ENCODE measurements at places on chromosomes 1 and 21. TPM values are rescaled to one million over a fixed set of nuclear protein-coding genes. Genes with fewer than 3 reads are reported as not detected.
A peak's percentile ranks its signal among the peaks of the same experiment; 100 is the strongest.

TAS1R1 gene
- not detected for total RNA-seq

ACKR1 gene
- 164 TPM for total RNA-seq

SYT14 gene
- 0.05 TPM for total RNA-seq

ADORA3 gene
- 5.8 TPM for total RNA-seq

WNT2B gene
- 5.6 TPM for total RNA-seq

HSD3B2 gene
- total RNA-seq: not detected

RIMS3 gene
- 5.3 TPM for total RNA-seq

RGS13 gene
- total RNA-seq: 0.62 TPM

TRNP1 gene
- 46.6 TPM for total RNA-seq

DNA sequence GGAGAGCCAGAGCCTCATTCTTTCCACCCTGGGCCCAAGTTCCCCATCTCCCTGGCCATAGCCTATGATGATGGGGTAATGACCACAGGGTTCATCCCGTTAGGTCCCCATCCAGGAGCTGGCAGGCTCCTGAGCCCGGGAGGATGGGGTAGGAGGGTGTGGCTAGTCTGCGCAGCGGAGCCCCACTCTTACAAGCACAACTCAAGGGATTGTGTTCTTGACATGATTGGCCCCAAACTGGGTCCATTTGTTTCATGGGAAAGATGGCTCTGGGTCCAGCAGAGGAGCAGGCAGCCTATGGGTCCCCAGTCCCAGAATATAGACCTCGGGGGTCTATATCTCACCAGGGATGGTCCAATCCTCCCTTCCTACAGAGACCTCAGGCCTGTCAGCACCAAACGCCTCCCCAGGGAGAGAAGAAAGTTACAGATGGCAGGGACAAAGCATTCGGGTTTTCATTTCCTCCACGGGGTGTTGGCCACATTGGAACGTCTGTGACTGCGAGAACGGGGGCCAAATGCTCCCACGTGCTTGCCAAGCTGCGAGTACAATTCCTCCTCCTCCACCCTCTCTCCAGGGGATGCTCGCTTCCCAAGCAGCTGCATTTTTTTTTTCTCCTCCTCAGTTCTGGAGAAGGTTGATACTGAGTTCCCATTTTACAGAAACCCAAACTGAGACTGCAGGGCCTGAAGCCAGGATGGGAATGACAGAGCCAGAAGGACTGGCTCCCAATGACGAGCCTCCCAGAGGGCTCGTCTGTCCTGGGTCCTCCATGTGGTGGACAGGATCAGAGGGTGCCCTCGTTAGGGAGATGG lies 71.0 kb downstream of the DHRS3 start:
- no peak for DNase-seq

GRCh38 chr1:225539575-225539974 lies 111.7 kb upstream of the LBR start:
- no peak for DNase-seq

GRCh38 chr1:96722958-96723357 lies 1.4 kb downstream of the PTBP2 start:
- DNase-seq: no peak

GRCh38 chr21:42027822-42028765 lies 17.9 kb upstream of the ZBTB21 start:
- DNase-seq: no peak

DNA sequence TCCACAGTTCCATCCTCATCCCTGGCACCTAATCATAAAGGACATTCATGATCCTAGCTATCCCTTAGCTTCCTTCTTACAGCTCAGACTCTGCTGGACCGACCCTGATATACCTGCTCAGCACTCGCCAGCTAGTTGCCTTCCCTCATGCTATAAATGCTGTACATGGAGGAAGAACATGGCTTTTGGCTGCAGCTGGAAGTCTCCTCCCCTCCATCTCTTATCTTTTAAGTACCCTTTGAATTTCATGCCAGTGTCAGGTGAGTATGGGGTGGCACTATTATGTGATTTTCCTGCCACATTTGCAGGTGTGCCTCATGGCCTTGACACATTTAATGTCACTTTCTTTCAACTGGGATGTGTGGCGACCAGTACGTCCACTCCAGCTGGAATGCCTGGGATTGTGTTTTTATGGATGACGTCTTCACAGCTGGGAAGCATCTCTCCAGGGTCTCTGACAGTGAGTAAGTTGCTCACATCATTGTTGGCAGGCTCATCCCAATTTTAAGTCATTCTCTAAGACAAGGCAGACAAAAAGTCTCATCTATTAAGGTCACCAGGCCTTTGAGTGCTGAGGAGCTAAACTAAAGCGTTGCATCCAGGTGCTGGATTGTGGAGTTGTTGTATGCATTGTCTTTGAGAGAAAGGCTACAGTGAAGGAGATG lies 43.4 kb downstream of the RUNX1 start:
- DNase-seq: no peak

DNA sequence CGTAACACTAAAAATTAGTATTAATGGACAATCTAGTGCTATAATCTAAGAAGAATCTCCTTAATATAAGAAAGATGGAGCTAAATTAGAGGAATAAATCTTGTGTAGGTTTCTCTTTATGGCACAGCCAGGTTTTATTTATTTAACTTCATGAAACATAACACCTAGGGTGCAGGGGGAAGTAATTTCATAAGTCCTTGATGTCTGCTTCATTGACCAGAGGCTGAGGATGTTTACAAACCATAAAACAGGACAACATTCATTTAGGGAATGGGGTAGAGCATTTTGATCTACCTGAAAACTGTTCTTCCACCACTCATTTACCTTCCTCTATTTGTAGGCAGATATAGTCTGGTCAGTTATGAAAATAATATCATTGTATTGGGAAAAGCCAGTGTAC lies 95.5 kb downstream of the NGF start:
- no peak for DNase-seq

GRCh38 chr1:22737374-22738068 lies 26.9 kb downstream of the EPHB2 start:
- no peak for DNase-seq

GRCh38 chr1:68570871-68571270 lies 74.0 kb upstream of the DEPDC1 start:
- no peak for DNase-seq

DNA sequence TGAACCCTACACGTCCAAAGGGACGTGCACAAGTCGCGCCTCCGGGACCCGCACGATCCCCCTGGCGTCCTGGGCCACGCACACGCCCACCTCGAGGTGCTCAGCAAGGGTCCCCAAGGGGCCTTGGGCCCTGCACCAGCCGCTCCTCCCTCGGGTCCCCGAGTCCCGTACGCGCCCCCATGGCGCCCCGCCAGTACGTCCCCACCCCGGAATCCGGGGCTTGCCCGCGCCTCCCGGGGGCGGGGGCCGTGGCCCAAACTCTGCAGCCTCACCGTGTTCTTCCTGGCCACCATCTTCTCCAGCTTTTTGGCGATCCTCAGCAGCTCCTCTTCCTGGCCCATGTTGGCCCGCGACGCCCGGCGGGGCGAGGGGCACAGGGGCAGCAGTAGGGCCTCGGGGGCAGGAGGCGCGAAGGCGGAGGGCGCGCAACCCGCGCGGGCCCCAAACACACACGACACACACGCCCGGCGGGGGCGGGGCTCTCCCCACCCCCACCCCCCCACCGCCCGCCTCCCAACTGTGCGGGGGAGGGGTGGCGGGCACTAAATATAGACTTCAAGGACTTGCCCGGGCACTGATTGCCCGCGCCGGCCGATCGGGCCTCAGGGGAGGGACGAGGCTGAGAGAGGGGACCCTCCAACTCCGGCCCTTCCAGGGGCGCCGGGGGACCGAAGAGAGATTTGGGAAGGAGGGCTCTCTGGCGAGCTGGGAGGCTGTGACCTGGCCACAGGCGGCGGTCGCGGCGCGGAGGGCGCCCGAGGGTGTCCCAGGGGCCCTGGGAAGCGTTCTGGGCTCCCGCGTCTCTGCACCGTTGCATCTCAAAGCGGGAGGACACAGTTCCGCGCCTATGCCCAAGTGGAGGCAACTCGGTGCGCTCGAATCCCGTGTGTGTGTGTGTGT lies at the start of gene TCEA3:
Gene TCEA3, minus strand, starts transcription at position 456 of the 900 bp plus-strand sequence. Its CDS starts 115 bp downstream, at position 341.
- peak; percentile 63 for DNase-seq

DNA sequence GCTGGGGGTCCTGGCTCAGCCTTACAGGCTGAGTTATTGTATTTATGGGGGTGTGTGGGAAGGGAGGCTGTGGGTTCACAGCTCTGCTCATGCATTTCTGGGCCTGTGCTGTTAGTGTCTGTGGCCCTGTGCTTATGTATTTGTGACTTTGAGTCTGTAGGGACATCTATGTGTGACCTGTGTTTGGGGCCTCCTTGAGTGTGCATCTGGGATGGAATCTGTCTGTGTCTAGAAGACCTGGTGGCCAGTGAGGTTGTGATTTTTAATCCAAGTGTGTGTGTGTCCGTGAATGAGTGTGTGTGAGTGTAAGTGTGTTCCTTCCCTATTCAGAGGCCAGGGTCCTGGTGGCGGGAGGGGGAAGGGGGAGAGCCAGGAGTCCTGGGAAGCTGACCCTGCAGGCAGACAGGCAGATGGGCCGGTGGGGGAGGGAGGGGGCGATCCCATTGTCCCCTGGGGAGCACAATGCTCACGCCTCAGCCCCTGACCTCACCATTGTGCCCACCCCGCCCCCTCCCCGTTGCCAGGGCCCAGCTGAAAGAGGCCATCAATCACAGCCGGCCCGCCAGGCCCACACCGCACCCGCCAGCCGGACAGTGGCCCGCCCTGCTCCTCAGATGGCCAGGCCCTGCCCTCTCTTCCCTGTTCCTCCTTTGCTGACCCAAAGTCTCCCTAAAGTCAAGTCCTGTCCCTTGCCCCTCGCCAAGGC lies 19.6 kb downstream of the SLC27A3 start:
- DNase-seq: no peak

GRCh38 chr1:202009326-202010179 lies 834 bp upstream of the ELF3 start:
- DNase-seq: peak; percentile 87

- DNase-seq: no peak
These were observed 158.1 kb downstream of the VAV3 start for GRCh38 chr1:107806902-107807301.

DNA sequence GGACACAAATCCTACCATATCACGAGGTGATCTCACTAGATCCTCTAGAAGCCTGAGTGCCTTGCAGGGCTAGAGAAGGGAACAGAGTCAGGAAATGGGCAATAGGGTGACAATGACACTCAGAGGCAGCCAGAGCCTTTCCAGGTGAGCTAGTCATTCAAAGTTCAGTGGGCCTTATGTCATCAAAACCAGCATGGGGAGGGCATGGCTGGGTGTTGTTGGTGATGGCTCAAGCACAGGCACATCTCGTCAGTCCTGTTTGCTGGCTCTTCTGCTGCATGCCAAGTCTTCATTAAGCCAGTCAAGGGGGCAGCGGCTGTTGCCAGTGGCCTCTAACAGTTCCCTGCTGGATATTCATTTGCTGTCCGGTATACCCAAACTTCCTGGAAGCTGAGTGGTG lies 99.6 kb upstream of the USP24 start:
- DNase-seq: no peak

Data from ureter (tissue), 1 donor.